NCI-H187 treated with DMSO at 0.1 percent for 48 hours (cell line): ENCODE measurements at places on chromosomes 2 and 18.

- no peak for DNase-seq
These were observed 2.5 kb downstream of the HTRA2 start for GRCh38 chr2:74532222-74532621.

GRCh38 chr2:18837240-18837639, 247.9 kb upstream of the NT5C1B start:
- DNase-seq = no peak

DNA sequence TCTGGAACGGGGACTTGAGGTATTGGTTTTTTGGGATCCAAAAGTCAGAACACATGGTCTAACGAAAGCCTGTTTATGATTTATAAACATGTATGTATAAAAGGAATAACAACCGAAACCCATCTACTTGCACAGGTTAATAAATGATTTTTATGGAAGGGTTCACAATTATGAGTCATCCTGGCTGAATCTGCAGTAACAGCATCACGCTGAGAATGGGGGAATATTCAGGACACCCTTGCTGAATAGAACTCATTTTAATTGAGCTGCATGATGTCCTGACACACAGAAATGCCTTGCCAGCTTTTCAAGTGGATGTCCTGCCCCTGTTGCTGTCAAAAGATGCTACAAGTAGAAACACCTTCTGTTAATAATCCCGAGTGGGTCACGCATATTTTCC, 54.7 kb upstream of the TGFA start:
- no peak for DNase-seq

GRCh38 chr18:24975496-24976372, 376.2 kb downstream of the ZNF521 start:
- DNase-seq = no peak

GRCh38 chr2:9261231-9261883, 54.7 kb downstream of the ASAP2 start:
- DNase-seq = no peak

DNA sequence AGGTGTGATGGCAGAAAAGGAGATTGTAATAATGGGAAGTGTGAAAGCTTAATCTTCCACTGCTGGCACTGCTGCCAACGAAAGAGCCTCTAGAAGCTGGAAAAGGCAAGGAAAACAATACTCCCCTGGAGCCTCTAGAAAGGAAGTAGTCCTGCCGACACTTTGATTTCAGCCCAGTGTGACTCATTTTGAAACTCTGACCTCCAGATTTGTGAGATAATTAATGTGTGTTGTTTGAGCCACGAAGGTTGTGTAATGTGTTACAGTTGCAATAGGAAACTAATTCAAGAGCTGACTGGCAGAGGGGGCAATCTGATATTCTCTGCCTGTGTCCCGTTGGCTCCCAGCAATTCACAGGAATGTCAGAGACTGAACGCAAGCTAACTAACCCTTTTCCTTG, 219.2 kb upstream of the UBE2E3 start:
- no peak for DNase-seq

GRCh38 chr2:140869107-140869506, 1261.7 kb downstream of the LRP1B start:
- DNase-seq = no peak

DNA sequence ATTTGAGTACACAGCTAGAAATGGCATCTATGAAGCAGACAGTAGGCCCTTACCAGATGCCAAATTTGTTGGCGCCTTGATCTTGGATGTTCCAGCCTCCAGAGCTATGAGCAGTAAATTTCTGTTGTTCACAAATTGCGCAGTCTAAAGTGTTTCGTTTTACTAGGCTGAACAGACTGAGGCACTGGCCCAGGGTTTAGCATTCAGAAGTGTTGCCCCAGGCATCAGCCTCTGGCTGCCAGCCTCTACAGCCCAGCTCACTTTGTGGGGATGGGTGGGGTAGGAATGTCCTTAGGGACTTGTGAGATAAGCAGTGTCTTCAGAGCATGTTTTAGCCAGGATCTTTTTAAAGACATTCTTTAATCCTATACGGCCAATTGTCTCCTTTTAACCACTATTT, 51.5 kb upstream of the MGAT5 start:
- no peak for DNase-seq

DNA sequence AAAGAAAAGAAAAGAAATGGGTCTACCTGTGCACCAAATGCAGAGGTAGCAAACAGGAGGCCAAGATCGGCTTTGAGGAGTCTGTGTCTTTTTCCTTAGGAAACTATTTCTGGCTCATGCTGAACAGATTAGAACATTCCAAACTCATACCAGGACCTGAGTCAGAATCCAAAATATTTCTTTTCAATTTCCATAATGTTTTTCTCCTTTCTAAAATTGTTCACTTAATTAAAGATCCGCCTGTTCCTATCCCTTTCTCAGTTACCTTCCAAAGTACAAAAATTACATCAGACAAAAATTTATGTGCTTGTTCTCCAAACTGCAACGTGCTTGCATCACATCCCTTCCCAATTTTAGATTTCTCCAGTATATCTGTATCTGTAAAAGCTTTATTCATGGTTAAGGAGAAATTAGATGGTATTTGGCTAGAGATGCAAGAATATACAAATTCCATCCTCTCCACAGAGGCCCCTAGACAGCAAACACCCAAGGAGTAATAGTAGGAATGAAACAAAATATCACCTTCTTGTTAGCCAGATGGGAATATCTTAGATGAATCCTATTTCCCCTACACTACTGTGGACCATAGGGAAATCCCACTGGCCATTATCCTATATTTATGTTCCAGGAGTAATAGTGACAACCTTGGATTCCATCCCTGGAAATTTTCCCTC, 130.6 kb downstream of the LNPK start:
- no peak for DNase-seq

- no peak for DNase-seq
These were observed 134.4 kb downstream of the CCDC85A start for GRCh38 chr2:56318147-56318546.

DNA sequence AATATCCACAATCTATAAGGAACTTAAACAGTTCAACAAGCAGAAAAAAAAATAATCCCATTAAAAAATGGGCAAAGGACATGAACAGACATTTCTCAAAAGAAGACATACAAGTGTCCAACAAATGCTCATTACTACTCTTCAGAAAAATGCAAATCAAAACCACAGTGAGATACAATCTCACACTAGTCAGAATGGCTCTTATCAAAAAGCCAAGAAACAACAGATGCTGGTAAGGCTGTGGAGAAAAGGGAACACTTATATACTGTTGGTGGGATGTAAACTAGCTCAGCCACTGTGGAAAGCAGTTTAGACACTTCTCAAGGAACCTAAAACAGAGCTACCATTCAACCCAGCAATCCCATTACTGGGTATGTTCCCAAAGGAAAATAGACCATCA, 7.2 kb upstream of the CRYGB start:
- no peak for DNase-seq

DNA sequence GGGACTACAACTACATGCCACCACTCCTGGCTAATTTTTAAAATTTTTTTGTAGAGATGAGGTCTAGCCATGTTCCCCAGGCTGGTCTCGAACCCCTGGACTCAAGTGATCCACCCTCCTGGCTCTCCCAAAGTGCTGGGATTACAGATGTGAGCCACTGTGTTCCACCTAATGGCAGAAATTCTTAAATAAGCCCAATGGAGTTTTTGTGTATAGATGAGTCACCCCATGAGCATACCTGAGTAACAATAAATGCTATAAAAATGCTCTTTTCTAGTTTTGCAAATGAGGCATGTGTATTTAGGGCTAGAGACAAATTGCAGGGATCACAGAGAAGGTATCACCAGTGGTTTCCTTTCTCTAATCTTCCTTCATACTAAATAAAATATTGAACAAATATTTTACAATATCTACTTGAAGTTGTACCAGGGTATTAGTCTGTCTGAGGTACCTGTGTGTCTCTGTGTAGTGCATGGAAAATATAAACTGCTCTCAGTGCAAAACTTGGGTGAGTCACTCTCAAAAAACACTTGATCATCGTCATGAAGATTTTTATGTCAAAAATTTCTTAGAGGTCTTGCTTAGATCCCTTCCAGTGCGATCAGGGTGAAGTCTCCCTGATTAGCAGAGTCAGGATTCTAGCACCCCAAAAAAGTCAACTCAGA, 337.1 kb upstream of the MMADHC start:
- DNase-seq = no peak

DNA sequence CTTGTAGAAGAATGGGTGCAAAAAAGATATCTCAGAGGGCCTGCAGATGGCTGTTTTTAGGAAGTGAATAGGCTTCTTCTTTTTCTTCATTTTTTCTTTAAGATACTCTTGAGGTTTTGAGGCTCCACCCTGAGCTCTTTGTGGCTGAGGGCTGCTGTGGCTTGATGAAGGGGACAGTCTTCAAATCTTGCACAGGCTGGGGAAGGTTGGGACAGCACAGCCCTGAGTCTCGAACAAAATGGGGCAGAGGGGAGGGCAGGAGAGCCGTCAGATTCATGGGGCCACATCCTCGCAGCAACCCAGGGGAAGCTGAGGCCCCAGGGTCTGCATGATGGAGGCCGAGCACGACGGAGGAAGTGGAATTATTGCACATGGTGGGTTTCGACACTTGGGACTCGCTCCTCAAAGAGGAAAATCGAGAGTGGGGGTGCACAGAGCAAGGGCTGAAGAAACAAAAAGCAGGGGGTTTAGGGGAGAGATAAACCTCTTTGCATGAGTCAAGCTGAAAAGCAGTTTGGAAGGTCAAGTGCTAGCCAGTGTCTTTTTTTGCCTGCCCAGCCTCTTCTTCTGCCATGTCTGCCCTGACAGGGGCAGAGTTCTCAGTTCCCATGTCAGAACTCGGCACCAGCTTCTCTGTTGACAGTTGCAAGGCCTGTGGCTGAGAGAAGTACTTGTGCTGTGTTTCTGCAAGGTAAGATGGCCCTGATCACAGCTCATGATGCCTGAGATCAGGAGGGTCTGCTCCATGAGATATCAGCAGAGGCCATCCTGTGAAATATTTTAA, 19.5 kb downstream of the INPP4A start:
- DNase-seq = no peak

DNA sequence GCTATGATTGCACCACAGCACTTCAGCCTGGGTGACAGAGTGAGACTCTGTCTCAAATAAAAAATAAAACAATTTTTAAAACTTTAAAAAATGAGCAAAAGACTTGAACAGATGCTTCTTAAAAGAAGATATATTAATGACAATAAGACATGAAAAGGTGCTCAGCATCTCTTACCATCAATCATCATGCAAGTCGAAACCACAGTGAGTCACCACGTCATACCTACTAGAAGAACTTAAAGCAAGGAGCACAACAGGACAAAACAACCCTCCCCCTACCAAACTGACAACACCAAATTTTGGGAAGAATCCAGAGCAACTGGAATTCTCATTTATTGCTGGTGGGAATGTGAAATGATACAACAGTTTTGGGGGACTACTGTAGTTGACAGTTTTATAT, 251.6 kb downstream of the BCL2 start:
- no peak for DNase-seq

GRCh38 chr2:139825726-139826125, 1045.5 kb upstream of the NXPH2 start:
- no peak for DNase-seq
